KBM-7 (cell line): ENCODE measurements at places on chromosomes 4 and X.

GRCh38 chrX:133794126-133794525, 191.3 kb downstream of the GPC3 start:
- DNase-seq, result no peak

GRCh38 chr4:53273726-53274125, 92.1 kb downstream of the SCFD2 start:
- DNase-seq, result no peak

DNA sequence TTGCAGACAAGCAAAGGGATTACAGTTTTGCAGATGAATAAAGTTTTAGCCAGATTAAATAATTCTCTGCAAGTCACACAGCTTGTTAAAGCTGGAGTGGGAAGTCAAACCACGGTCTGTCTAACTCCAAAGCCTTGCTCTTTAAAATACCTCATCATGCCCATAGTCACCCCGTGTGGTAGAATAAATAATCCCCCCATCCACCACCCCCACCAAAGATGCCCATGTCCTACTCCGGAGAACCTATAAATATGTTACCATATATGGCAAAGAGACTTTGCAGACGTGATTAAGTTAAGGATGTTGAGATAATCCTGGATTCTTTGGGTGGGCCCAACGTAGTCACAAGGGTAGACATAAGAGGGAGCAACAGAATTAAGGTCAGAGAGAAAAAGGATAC, 118.7 kb downstream of the BEND2 start:
- no peak for DNase-seq

- peak; percentile 10 for DNase-seq
These were observed at the start of gene GLRA2 for GRCh38 chrX:14529290-14529989. Gene GLRA2 (plus strand): TSS chrX:14529536. CDS start chrX:14530058, 522 bp downstream.
